ENCODE measurements at places on chromosomes 7 and 10. TPM values are rescaled to one million over a fixed set of nuclear protein-coding genes. Genes with fewer than 3 reads are reported as not detected.
A peak's percentile ranks its signal among the peaks of the same experiment; 100 is the strongest.

DNA sequence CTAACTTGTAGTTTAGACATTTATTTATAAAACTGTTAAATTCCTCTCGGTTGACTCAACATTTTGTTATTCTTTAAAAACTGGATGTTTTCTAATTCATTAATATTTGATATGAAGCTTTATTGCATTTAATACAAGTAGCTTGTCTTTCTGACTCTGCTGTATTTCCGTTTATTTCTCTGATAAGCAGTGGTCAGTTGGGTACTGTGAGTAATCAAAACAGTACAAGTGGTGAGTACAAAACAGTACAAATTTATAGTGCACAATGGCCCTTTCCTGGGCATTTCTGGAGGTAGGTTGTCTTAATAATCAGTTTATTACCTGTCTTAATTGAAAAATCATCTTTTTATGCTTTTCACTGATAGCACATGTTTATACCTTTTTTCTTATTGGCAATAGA lies 182.7 kb downstream of the CCSER2 start:
- H3K27ac ChIP-seq, result no peak overlapping the region
- H3K27me3 ChIP-seq, result no peaks in the 10 kb centered on the region

DNA sequence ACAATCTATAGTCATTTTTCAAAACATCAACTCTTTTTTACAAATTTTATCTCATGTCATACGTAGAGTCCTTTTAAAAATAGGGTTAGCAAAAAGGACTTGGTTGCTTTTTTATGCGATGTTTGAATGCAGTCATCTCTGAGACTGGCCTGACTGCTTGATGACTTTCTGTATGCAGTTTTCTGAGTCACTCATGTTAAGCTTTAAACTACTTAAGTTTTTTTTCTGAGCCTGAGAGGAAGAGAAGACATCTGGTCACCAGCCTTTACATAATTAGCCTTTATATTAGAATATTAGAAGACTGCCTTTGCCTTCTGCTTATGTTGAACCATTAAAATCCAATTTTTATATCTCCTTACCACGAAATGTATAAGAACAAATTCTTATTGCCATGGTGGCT lies 834.4 kb upstream of the MBL2 start:
- no peaks in the 10 kb centered on the region for H3K4me1 ChIP-seq
- no peak overlapping the region for H3K27ac ChIP-seq
- no peaks in the 10 kb centered on the region for H3K36me3 ChIP-seq
- no peaks in the 10 kb centered on the region for H3K27me3 ChIP-seq
- DNase-seq, result no peak

DNA sequence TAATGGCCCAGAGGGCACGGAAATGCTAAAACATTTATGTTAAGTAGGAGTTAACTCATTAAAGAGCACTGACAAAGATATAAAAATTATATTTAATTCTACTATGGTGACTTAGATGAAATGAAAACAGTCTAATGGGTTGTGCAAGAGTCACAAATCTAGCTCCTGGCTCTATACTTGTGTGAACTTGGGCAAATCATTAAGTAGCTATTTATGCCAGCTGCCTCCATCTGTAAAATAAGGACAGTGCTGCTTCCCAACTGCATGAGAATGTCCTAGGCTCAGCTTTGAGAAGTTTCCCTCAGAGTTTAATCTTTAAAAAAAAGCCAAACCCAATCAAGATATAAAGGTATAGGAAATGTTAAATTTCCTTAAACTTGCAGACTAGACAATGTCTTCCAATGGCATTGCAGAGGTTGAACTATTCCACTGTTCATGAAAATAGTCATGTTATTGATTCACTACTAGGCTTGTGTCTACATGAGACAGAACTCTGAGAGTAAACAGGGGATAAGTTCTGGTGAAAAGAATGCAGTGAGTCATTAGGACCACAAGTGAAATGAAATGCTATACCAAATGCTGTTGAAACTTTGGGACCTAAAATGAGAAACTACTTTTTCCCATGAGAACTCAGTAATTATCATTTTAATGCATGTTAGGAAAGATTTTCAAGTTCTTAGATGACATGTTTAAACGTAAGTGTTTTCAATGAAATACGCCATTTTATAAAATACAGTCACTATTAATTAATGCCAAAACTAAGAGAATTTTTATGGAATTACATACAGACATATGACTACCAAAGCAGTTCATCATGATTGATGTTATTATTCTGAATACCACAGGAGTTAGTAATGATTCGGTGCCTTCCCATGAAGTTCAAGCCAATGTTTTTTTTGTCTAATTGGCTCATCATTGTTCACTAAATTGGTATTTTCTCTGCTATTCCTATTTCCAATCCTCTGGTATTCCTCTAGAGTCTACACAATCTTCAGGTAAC lies 84.2 kb downstream of the CDK6 start:
- H3K27ac ChIP-seq, result no peak overlapping the region
- no peak overlapping the region for H3K4me3 ChIP-seq
- H3K4me1 ChIP-seq, result peaks cover 8% of the 10 kb centered on the region
- DNase-seq, result no peak
- H3K36me3 ChIP-seq, result no peaks in the 10 kb centered on the region
- H3K27me3 ChIP-seq, result no peaks in the 10 kb centered on the region

GRCh38 chr10:111137007-111137406 lies 60.2 kb downstream of the ADRA2A start:
- no peak overlapping the region for H3K27ac ChIP-seq
- no peaks in the 10 kb centered on the region for H3K4me1 ChIP-seq
- no peak for DNase-seq
- H3K36me3 ChIP-seq, result no peaks in the 10 kb centered on the region
- H3K4me3 ChIP-seq, result no peak overlapping the region

DNA sequence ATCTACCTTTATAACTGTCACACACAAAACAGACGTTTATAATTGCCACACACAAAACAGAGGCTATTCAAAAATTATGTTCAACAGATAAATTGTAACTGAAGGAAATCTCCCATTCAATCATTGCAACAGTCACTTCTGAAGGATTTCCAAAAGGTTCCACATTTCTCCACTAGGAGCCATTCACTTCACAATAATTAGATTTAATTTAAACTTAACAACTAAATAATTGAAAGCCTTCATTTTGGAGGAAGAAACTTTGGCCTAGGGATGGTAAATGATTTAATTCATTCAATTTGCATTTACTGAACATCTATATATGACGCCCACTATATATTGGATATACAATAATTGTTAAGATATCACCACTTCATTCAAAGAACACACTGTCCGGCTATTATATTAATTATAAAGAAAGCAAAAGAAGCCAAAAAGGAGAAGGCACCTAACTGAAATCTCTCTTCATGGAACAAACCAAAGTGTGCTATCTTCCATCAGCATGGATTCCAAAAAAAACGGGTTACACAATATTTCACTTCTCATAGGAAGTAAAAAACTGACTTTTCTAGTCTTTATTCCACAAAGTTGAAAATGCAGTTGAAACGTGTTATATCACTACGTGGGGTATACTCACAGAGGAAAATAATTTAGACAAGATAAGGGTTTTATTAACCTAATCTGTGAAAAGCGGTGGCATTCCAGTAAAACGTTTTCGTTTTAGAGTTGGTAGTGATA lies 1.7 kb downstream of the ATAD1 start:
- no peak overlapping the region for H3K27ac ChIP-seq
- no peaks in the 10 kb centered on the region for H3K36me3 ChIP-seq
- H3K4me1 ChIP-seq, result peaks cover 9% of the 10 kb centered on the region

DNA sequence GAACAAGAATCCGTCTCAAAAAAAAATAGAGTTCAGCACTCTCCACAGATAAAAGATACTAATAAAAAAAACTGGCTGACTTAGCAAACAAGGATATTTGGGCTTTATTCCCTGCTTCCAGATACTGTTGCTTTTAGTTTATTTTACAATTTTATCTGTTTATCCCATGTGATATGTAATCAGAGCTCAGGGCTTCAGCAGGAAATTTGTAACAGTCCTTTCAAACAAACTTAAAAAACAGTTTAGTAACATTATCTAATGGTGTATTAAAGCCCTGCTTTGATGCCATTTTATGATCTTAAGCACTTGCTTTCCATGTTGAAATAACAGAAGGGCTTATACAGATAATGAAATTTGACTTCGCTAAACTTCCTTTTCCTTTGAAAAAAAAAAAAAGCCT lies 28.1 kb downstream of the DCLRE1A start:
- H3K4me3 ChIP-seq, result no peak overlapping the region
- no peaks in the 10 kb centered on the region for H3K4me1 ChIP-seq
- H3K27ac ChIP-seq, result no peak overlapping the region
- no peaks in the 10 kb centered on the region for H3K36me3 ChIP-seq
- DNase-seq, result no peak

GRCh38 chr10:61791216-61791615 lies 110.3 kb upstream of the ARID5B start:
- H3K4me3 ChIP-seq, result no peak overlapping the region
- no peak overlapping the region for H3K27ac ChIP-seq
- peaks cover 3% of the 10 kb centered on the region for H3K4me1 ChIP-seq

- peak overlapping the region; percentile 64 for H3K4me3 ChIP-seq
- H3K27ac ChIP-seq, result peak overlapping the region; percentile 74
- H3K4me1 ChIP-seq, result peaks cover 11% of the 10 kb centered on the region
- DNase-seq, result peak; percentile 24
- peaks cover 12% of the 10 kb centered on the region for H3K27me3 ChIP-seq
Measured at GRCh38 chr10:107163076-107163855, 1.2 kb downstream of the SORCS1 start.

- H3K36me3 ChIP-seq, result no peaks in the 10 kb centered on the region
- DNase-seq, result no peak
- H3K27ac ChIP-seq, result no peak overlapping the region
Measured at GRCh38 chr7:135965602-135966001, 11.6 kb downstream of the MTPN start.

DNA sequence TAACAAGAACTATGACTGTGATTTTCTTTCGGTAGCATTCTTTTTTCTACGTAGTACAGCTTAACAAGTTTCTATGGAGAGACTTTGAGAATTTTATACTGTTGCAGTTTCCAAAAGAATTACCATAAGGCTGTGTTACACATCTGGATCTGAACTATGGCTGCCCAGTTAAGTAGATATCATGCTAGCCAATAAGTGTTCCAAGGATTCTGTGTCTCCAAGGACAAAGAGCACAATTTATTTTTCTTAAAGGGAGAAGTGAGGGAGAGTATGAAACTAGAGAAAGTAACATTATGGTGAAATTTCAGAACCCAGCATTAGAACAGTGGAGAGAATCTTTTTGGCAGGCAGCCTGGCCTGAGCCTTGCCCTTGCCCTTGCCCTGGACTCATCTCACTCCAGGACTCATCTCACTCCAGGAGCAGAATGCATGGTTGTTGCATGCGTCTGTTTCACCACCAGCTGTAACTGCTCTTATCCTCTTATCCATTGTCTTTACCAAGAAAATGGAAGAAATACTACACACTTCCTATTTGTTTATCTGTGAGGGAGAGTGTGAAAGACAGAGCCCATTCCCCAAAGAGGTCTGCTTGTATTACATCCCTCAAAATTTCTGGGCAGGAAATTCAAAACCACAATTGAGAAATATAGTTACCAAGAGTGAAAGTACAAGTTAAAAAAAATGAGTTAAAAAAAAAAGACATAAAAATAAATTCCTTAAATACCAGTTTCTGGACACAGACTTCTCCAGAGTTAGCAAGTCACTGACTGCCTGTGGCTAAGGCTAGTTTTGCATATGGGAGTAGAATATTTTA lies 1067.5 kb downstream of the NRG3 start:
- H3K27me3 ChIP-seq, result no peaks in the 10 kb centered on the region
- H3K4me1 ChIP-seq, result no peaks in the 10 kb centered on the region
- no peak overlapping the region for H3K4me3 ChIP-seq
- no peak overlapping the region for H3K27ac ChIP-seq

DNA sequence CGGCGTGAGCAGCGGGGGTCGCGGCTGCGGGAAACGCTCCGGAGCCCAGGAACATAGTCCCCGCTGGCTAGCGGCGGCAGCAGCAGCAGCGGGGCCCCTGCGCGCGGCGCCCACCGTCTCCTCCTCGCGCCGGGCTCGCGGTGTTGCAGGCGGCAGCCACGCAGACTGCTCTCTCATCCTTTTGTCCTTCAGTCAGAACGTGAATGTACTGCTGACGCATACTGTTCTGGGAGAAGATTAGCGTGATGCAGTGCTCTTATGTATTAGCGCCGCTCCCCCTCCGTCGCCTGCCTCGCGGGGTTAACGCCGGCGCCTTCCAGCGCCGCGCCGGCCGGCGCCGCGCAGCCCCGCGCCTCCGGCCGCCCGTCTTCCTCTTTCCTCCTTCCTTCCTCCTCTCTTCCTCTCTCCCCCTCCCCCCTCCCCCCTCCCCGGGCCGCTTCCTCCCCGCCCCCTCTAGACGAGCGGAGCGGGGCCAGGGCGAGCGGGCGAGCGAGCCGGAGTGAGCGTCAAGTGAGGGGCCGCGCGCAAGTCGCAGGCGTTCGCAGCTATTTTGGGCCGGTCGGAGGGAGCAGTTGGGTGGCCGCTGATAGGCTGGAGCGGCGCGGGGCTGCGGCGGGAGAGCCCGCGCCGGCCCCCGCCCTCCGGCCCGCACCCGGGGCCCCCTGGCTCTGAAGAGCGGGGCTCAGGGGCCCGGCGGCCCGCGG lies 816 bp upstream of the LRRC4 start:
- no peaks in the 10 kb centered on the region for H3K27me3 ChIP-seq
- H3K27ac ChIP-seq, result peak overlapping the region; percentile 78
- H3K4me1 ChIP-seq, result peaks cover 38% of the 10 kb centered on the region
- peak; percentile 94 for DNase-seq

DNA sequence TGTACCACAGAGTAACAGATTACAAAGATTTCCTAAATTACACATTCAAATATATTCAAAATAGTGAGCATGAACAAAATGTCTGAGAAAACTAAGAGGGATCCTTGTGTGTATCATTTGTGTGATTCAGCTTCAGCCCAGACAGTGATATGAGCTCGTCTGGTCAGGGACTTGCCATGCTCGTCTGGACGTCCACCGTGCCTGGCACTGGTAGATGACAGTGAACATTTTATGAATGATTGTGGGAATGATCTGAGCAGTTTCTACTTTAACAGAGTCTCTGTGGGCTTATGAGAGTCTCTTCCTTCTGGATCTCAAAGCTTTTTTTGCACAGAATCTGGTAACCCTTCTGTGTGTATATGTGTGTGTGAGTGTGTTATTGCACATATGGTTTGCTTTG lies 34.2 kb upstream of the ANKRD2 start:
- H3K4me3 ChIP-seq, result no peak overlapping the region
- no peak for DNase-seq
- H3K27me3 ChIP-seq, result no peaks in the 10 kb centered on the region
- peaks cover 56% of the 10 kb centered on the region for H3K4me1 ChIP-seq
- no peaks in the 10 kb centered on the region for H3K36me3 ChIP-seq

- no peaks in the 10 kb centered on the region for H3K36me3 ChIP-seq
- no peak for DNase-seq
- H3K4me1 ChIP-seq, result no peaks in the 10 kb centered on the region
- H3K4me3 ChIP-seq, result no peak overlapping the region
- H3K27me3 ChIP-seq, result no peaks in the 10 kb centered on the region
Measured at GRCh38 chr7:133547981-133548380, 295.1 kb downstream of the EXOC4 start.

TAS2R5 gene
- 3.7 TPM for total RNA-seq

MUC3A gene
- total RNA-seq, result 0.17 TPM

TLX1 gene
- not detected for total RNA-seq

MOGAT3 gene
- total RNA-seq, result not detected

KIAA1217 gene
- total RNA-seq, result 15.3 TPM

SMARCD3 gene
- 119 TPM for total RNA-seq

Data from spinal cord (tissue), 10 donors.